ENCODE measurements at places on chromosomes 3 and 15.

- no peak for DNase-seq
Observed at GRCh38 chr15:73156431-73157191, 104.3 kb downstream of the NEO1 start.

DNA sequence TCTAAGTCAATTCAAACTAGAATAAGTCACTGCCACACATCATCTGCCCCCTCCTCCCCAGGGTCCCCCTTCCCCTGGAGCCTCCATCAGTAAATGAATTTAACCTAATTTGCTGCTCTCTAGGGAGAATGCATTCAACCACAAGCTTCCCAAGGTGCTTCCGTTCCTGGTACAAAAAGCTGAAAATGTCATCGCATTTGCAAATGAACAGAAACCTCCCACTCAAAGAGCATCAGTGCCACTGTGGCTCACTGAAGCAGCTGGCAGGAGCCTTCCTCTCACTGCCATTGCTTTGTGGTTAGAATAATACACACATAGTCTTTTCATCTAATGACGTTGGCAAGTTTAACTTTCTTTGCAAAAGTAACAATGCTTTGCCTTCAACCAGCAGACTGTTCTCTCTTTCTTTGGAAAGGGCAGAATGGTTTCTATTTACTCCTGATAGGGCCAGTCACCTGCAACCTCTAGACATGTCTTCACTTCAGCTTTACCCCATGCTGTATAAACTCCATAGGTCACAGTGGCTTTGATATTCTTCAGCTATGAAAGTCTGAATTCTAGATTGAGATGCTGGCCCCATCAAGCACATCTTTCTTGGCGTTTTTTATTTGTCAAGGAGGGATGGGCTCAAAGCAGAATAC lies 238.1 kb downstream of the CPNE4 start:
- no peak for DNase-seq

- no peak for DNase-seq
Observed at GRCh38 chr3:124760601-124761000, 30.3 kb downstream of the UMPS start.

DNA sequence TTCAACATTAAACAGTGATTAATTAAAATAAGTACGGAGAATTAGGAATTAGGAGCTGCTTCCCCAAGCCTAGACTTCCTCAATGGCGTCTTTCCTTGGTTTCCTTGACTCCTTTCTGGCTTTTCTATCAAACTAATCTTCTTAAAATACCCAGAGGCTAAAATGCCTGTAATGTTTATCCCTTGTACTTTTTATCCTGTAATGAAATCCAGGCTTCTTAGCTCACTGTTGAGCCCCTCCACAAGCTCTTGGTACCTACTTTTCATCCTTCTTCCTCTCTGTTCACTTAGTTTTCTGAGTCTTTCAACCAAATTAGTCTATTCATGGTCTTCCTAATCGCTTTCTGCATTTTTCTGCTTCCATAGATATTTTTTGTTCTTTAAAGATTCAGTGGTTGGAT lies 6.9 kb upstream of the UBE2E1 start:
- DNase-seq = no peak

- peak; percentile 13 for DNase-seq
Observed at GRCh38 chr15:56869573-56869972, 48.9 kb upstream of the TCF12 start.

GRCh38 chr3:46852334-46852720 lies 10.9 kb downstream of the MYL3 start:
- no peak for DNase-seq
